NCI-H510A treated with DMSO at 0.1 percent for 48 hours (cell line): ENCODE measurements at places on chromosomes 5 and 9.

DNA sequence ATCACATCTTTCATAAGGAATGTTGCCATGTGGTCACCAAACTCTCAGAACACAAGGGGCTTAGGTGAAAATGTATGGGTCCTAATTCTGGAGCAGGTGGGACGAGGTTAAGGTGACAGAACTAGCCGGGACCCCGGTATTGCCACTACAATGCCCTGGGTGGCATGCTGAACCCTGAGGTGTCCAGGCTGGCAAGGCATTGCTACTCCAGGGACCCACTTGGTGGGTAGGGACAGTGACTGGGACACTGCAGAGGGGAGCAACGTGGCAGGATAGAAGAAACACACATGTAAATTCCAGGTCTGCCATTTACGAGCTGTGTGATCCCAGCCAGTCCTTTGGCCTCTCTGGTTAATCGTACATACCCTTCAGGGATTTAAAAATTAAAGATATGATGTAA is 206.9 kb upstream of the MVB12B start:
- no peak for DNase-seq

- DNase-seq: no peak
Observed at GRCh38 chr9:132049323-132049882, 30.3 kb downstream of the MED27 start.

- no peak for DNase-seq
Observed at GRCh38 chr9:15299374-15299939, 7.6 kb downstream of the TTC39B start.

DNA sequence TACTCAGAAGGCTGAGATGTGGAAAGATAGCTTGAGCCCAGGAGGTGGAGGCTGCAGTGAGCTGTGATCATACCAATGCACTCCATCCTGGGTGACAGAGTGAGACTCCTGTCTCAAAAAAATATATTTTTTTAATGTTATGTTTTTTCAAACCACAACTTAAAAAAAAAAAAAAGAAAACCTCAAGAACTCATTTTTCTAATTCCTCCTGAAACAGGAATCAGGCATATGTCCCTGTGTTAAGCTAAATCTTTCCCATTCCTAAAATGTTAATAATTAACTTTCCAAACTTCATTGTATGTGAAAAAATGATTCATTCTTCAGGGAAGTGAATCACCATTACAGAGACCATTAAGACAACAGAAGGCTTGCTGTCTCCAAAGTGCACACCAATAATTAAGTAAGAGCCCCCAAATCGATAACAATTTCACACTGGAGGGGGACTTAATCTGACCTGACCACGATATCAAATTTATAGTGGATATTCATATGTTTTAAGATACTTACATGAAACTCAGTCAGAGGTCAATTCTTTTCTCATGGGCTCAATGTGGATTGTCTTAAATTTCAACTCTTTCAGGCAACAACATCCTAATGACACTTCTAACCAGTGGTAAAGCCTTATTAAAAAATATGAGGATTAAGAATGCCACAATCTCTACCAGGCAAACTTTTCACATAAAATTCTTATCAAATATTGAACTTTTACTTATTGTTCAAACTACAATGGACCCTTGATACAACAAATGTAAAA is 5.2 kb downstream of the CEMIP2 start:
- DNase-seq: no peak

GRCh38 chr9:33446240-33446945 is 1.0 kb downstream of the AQP3 start:
- no peak for DNase-seq

- DNase-seq: peak; percentile 82
Observed at GRCh38 chr5:175729829-175730277, 72.0 kb downstream of the HRH2 start.

- peak; percentile 62 for DNase-seq
Observed at GRCh38 chr5:64690417-64691151, at the start of gene SHISAL2B. Gene SHISAL2B, plus strand, starts transcription at chr5:64690503. Its CDS starts 121 bp downstream, at chr5:64690624.

GRCh38 chr5:125176005-125176390 is 429.6 kb upstream of the ZNF608 start:
- DNase-seq: no peak

DNA sequence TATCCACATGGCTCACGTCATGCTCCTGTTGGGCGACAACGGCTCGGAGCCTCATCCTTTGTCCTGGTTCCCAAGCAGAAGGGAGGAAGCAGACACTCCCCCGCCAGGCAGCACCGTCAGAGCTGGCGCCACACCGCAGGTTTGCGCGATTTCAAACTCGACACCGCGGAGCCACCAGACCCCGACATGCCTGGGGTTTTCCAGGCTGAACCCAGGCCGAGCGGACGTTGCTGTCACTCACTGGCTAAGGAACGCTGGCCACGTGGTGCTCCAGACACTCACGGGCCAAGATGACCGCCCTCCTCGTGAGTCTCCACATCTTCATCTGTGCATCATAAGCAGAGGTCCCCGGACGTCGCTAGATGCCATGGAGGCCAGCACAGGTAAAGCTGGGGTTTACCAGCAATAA is 9.0 kb downstream of the TERT start:
- DNase-seq: no peak

DNA sequence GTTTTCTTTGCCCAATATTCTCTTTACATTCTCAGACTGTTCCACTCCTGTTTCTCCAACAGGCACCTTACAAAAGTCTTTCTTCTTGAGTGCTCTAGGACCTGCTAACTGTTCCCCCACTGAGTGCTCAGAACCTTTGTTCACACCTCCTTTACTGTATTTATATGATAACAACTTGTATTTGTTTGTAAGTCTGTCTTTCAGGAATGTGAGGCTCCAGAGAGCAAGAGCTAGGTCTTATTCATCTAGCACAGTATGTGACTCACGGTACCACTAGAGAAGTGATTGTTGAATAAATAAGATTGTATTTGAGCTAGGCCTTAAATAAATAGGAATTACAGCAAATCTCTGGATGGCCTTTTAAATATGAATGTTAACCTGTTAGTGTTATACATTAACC is 42.5 kb upstream of the MYOT start:
- no peak for DNase-seq

- DNase-seq: no peak
Observed at GRCh38 chr9:123775289-123776284, 154.3 kb downstream of the DENND1A start.

- DNase-seq: peak; percentile 56
Observed at GRCh38 chr9:113349445-113350094, at the start of gene BSPRY. Gene BSPRY, plus strand, starts transcription at chr9:113349541. Its CDS starts 39 bp downstream, at chr9:113349580.

GRCh38 chr5:179393078-179393477 is 47.8 kb upstream of the ADAMTS2 start:
- no peak for DNase-seq

DNA sequence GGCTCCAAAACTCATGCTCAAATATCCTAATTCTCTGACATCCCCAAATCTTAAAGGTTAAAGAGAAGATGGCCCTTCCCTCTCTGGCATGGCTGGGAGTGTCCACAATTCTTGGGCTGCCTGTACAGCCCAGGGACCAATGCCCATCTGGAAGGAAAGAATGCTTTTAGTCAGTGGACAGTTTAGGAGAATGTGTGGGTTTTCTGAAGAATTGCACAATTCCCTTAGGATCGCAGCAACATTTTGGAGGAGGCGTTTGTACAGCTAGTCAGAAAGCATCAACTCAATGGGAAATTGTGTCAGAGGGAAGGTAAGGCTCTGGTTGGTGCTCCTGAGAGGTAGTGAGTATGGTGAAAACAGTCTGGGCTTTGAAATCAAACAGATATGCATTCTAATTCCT is 15.0 kb downstream of the FAM193B start:
- no peak for DNase-seq

DNA sequence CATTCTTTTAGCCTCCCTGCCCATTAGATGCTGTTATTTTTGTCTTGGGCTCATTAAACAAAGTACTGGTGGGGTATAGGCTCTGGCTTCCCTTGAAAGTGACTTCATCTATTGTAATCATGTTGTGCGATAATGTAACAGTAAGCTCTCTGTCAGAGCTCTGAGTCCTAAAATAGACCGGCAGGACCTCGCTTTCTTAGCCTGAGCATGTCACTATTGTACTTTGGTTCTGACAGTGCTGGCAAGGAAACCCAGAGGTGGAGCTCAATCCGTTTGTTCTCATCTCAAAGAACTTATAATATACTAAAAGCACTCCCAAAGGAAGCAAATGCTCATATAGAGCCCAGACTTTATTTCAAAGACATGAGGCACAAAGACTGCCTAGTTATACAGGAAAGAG is 339.1 kb upstream of the CCNH start:
- no peak for DNase-seq

DNA sequence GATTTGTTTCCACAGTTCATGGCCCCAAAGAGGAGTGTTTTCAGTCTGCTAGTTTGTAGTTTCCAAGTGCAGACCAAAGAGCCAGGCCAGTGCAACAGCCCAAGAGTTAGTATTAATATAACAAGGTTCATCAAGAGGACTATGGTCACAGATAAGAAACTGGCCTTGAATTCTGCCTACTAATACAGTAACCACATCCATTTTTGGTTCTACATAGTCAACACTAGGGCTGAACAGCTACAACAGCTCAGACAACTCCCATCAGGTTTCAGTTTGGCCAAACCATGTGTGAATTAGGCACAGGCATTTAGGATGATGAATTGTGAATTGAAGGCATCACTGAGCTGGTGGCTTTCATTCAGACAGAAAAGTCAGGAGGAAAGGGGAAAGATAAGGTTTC is 13.8 kb upstream of the UBQLN1 start:
- DNase-seq: no peak

DNA sequence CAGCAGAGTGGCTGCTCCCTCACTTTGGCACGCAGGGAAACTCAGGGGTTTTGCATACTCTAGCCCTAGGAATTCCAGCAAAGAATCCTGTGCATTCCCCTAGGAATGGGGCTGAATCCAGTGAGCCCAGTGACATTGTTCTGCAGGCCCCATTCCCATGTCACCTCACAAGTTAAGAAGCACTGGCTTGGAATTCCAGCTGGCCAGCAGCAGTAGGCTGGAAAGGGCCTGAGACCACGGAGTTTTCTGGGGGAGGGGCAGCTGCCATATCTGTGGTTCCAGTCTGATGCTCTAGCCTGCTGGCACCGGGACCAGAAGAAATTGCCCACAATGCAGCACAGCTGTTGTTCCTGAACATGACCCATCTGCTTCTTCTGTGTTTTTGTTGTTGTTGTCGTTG is 217.6 kb upstream of the DMRTA1 start:
- no peak for DNase-seq

GRCh38 chr5:78594021-78594420 is 54.6 kb downstream of the LHFPL2 start:
- no peak for DNase-seq

- no peak for DNase-seq
Observed at GRCh38 chr9:100056561-100056960, 42.2 kb downstream of the ERP44 start.

- DNase-seq: no peak
Observed at GRCh38 chr9:1198085-1198484, 147.9 kb downstream of the DMRT2 start.

DNA sequence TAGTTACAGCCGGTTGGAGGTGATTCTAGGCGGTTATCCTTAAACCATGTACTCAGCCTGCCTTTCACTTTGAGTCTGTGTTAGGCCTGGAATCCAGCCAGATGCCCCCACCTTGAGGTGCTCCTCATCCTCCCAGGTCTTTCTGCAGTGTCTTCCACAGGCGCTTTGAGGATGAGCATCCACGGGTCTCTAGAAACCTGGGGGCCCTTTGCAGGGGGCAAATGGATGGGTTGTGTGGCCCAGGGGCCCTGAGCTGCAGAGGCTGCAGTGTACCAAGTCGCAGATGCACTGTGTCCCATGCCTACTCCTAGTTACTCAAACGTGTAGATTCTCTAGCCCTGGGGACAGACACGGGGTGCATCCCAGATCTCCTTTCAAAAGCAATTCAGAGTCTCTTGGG is 242.1 kb upstream of the IRX1 start:
- no peak for DNase-seq

GRCh38 chr9:33867747-33868439 is 50.9 kb downstream of the UBE2R2 start:
- DNase-seq: no peak

- peak; percentile 18 for DNase-seq
Observed at GRCh38 chr9:76996700-76997099, 22.8 kb upstream of the FOXB2 start.

DNA sequence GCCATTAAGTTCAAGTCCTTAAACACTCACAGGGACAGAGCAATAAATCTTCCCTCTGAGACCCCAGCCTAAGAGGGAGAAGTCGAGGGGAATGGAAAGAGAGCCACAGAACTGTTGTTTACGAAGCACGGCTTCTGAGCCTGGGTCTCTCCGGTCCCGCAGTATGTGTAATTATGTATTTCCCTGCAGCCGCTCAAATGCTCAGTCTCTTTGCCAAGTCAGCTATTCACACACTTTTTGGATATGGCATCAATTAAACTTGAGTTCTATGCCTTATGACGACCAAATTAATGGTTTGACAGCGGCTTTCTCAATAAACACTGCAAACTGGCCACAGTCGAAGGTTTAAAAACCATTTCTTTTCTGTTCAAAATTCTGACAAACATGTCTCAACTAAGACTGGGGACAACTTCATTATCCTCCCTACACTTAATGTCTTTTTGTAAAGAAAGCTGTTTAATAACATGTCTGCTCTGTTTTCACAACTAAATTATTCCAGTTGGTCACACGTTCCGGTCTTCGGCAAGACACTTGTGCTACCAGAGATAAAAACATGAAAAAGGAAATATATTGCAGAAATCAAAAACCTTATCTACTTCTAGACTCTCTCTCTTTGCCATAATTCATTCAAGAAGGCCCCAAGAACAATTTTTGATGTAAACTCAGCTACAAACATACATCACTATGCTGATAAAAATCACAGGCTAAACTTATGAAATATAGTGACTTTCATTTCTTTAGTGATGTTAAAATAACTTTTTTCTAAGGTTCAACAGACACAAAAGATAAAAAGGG is 203.2 kb downstream of the GAPVD1 start:
- no peak for DNase-seq

GRCh38 chr9:127180457-127181314 is 58.3 kb upstream of the ANGPTL2 start:
- no peak for DNase-seq

- no peak for DNase-seq
Observed at GRCh38 chr9:38286357-38286756, 106.1 kb upstream of the ALDH1B1 start.

DNA sequence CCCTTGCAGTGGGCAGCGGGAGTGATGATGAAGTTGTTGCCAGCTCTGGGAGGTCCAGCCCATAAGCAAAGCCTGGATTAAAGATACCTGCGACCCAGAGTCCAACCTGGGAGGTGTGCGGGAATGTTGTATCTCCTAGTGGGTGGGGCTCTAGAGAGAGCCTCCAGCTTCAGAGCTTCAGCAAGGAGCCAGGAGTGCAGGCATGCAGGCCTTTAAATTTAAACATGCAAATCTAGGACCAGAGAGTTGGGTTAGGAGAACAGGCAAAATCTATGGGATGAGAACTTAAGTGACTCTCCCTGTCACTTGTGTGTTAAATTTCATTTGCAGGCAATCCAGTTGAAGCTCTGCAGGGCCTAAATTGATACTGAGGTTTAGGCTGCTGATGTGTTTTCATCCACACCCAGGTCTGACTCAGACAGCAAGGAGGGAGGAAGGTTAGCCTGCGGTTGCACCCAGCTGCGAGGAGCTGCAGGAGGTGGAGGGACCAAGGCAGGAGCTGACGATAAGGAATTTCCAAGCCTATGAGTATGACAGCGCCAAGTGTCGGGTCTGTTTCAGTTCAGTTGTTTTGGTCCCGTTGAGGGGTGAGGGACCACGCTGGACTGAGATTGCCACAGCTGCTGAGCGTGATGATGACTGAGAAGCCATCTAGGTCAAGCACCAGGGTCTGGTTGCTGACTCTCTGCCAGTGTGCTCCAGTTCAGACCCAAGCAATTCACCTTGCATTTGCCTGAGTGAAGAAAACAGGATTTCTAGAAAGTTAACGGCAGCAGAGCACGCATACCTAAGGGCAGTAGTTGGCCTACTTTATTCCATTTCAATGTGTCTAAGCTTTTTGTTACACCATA is 243.0 kb downstream of the ICE1 start:
- no peak for DNase-seq

GRCh38 chr9:80143899-80144298 is 572.1 kb downstream of the TLE4 start:
- no peak for DNase-seq
